ENCODE measurements at places on chromosomes 1 and 21.

DNA sequence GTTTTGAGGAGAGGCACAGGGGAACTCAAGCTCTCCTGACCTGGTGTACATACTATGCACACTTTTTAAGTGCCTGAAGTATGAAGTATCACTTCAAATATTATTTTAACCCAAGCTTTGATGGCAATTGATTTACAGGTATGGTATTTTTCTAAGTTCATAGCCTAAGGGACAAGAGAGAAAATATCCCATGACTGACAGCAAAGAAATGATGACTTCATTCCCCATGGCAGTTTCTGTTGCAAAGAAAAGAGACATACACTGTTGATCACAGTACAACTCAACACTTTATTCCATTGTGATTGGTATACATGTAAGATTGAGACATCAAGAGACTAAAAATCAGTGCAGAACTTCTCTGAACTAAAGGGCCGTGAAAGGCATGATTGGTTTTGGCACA lies 41.8 kb upstream of the BCL10 start:
- no peak for DNase-seq

DNA sequence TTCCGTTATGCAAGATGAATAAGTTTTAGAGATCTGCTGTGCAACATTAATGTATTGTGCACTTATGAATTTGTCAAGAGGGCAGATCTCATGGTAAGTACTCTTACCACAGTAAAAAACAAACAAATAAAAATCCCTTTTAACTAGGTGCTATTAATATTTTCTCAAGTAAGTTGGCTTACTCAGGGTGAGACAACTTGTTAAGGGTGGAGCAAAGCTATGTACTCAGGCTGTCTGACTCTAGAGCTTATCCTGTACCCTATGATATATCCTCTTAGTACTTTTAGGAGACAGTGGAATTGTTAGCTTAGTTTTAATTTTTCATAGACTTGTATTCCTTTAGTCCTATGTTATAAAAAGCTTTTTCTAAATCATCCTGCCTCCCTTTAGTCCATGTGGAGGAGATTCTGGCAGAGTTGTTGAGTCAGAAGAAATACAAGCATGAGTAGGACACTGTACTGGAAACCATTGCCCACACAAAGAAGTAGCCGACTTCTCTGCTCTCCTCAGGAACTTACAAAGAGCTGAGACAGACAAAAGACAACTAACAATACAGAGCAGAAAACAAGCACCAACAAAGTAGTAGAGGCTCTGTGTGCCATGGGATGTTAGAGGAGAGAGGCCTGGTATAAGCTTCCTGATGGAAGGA lies 49.2 kb downstream of the S1PR1 start:
- no peak for DNase-seq

- DNase-seq: peak; percentile 61
Observed at GRCh38 chr1:118210051-118210722, 25.2 kb upstream of the SPAG17 start.

GRCh38 chr1:235059221-235059620 lies 69.4 kb downstream of the TOMM20 start:
- no peak for DNase-seq

- DNase-seq: no peak
Observed at GRCh38 chr1:171460018-171460620, 25.2 kb upstream of the PRRC2C start.

GRCh38 chr1:100065183-100065968 lies 67.4 kb downstream of the SASS6 start:
- DNase-seq: no peak

- no peak for DNase-seq
Observed at GRCh38 chr21:45895778-45896370, 85.7 kb upstream of the COL6A1 start.

DNA sequence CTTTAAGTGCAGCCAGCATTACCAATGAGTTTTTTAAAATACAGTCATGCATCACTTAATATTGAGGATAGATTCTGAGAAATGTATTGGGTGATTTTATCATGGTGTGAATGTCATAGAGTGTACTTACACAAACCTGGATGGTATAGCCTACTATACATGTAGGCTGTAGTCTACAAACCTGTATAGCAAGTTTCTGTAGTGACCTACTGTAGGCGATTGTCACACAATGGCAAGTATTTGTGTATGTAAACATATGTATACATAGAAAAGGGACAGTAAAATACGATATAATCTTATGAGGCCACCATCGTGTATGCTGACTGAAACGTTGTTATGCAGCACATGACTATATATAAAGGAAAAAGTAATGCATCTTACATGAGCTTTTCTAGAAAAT lies 48.2 kb downstream of the RPE65 start:
- no peak for DNase-seq

GRCh38 chr1:224700918-224701531 lies 84.9 kb downstream of the CNIH3 start:
- DNase-seq: no peak

GRCh38 chr1:71324671-71325267 lies 243.9 kb upstream of the ZRANB2 start:
- DNase-seq: no peak

GRCh38 chr1:200034761-200035396 lies 7.4 kb downstream of the NR5A2 start:
- DNase-seq: no peak

GRCh38 chr1:170156594-170156993 lies 10.8 kb downstream of the NTMT2 start:
- DNase-seq: no peak

GRCh38 chr1:35369922-35370671 lies 101.6 kb downstream of the ZMYM4 start:
- DNase-seq: peak; percentile 51

Measured in NCI-H446 (cell line).